Activated CD4-positive, alpha-beta T cell treated with anti-CD3 and anti-CD28 coated beads for 4 hours (primary cell): ENCODE measurements at places on chromosomes 6 and 20.

GRCh38 chr6:16441262-16441661, 202.9 kb downstream of the GMPR start:
- no peak for DNase-seq

GRCh38 chr20:8602389-8603116, 466.3 kb upstream of the PLCB4 start:
- DNase-seq: no peak

DNA sequence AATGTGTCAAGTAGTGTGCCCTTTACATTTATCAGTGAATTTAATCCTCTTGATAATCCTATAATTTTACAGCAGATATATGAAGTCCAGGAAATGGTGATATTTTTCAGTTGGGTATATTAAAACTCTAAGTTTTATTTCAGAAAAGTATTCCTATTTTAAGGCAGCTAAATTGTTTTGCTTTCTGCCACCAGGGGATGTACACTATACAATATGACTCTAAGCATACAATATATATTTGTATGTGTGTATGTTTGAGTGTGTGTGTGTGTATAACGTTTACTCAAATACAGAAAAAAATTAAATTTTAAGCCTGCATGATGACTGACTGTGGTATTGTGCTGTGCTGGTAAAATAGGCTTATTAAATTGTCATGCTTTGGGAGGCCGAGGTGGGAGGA, 102.0 kb upstream of the RUNX2 start:
- no peak for DNase-seq

- DNase-seq: no peak
Observed at GRCh38 chr20:47139934-47140535, 216.5 kb downstream of the ZMYND8 start.

DNA sequence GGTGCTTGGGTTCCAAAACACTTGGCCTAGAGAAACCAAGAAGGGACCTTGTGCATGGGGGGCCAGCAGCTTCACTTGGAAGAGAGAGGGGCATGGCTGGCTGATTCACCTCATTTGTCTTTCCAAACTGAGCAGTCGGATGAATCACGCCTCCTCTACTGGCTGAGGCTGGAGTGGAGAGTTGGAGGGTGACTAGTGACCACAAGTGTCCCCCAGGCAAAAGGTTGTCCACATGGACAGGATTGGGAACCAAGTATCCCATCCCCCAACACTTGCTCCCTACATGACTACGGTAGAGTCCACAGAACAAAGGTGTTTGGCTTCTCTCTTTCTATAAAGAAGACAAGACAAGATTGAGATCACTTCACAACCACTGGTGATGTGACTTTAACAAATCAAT, 875.6 kb downstream of the QKI start:
- DNase-seq: no peak

DNA sequence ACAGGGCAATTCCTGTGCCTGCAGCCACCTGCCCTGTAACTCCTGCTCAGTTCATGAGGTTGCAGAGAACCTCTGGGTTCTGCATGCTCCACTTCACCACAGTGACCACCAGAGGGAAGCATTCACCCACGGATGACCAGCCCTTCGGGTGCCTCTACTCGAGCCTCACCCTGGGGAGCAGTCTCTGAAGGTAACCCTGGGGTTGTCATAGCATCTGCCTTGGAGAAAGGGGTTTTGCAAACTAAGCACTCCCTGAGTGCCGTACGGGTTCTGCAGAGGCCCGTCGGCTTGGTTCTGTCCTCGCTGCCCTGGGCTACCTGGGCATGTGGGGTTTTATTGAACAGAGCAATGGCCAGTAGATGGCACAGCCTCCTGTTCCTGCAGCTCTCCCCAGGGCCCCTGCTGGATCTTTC, 10.2 kb upstream of the CST5 start:
- peak; percentile 46 for DNase-seq

GRCh38 chr6:152952045-152952444, 30.8 kb downstream of the FBXO5 start:
- DNase-seq: no peak

- DNase-seq: no peak
Observed at GRCh38 chr6:93749930-93750329, 330.6 kb upstream of the EPHA7 start.

DNA sequence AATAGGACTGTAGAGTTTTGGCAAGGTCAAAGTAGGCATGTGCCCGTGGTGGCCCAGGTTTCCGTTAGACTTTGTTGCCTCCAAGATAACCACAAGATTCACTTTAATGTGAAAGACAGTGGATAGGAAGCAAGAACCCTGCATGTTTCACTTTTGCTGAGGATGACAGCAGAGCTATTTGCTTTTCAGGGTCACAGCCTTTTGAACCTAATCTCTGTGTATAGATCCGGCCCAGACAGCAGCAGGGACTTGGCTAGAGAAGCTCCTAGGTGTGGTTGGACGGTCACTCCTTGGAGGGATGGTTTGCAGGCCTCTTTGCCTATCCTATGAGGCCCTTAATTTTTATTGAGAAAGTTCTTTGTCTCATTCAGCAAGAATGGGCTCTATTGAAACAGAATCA, 538.8 kb downstream of the HACE1 start:
- no peak for DNase-seq

GRCh38 chr6:64777941-64778785, 928.9 kb downstream of the EYS start:
- no peak for DNase-seq

DNA sequence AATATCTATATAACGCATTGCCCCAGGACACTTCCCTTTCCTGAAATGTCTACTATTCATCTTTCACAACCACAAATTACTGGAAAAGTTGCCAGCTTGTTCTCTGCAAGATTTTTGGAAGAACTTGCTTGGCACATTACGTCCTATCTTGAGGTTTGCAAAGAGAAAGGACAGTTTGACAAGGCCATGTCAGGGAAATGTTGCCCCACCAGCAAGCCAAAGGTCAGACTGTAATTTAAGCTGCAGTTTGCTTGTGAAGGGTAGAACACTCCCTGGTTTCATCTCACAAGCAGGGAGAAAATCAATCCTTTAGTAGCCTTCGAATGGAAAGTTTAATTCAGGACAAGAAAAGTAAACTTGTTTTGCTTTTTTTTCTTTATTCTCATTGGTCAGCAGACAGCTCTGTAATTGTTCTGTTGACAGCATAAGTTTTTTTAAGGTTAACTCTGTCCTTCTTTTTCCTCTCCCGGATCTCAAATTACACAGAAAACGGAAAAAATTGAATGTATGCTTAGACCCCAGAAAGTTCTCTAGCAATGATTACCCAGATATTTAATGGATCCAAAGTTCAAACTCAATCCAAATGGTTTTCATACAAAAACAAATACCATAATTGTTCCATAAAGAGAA, 541.8 kb upstream of the NRSN1 start:
- no peak for DNase-seq

GRCh38 chr20:19993958-19994669, 23.0 kb upstream of the NAA20 start:
- DNase-seq: no peak

DNA sequence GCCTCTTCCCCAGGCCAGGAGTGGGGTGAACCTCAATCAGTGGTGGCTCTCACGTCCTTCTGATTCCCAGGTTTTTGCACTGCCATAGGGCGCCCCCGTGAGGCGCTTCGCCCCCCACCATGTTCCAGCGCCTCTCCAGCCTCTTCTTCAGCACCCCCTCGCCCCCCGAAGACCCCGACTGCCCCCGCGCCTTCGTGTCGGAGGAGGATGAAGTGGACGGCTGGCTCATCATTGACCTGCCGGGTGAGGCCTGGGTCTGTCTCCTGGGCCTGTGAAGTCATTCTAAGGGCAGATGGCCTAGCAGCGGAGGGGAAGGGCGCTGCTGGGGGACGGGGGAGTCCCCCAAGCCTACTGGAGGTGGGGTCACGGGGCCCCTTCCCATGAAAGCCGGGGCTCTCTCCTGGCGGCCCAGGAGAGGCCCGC, 4.5 kb downstream of the TP53INP2 start:
- DNase-seq: peak; percentile 44

GRCh38 chr6:63322981-63323380, 3.2 kb upstream of the LGSN start:
- DNase-seq: no peak

DNA sequence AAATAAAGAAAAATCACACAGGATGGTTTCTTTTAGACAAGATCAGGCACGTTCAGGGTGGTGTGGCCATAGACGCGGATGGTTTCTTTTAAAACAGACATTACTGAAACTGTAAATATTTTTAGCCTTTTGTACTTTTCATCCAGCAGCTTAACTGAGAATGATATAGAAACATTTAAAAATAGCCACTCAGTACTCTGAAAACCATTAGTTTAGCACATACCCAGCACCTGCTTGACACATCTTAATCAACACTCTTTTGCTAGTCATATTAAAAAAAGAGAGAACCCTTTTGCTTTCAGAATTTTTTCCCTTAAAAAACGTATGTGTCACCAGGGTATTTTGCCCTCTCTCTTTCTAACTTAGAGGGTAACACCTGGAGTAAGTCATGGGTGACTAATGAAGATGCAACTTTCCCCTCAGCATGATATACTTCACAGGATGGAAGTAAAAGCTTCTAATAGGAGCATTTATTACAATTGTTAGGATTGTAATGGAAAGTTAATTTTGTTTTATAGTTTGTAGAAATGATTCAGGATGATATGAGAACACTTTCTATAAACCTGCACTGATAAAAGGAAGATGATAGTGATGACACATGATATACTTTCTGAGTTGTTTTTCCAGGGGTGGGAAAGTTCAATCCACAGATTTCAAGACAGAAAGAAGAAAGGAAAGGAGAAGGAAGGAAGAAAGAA, 45.2 kb downstream of the BACH2 start:
- DNase-seq: no peak

- no peak for DNase-seq
Observed at GRCh38 chr6:158638324-158638854, 6.2 kb downstream of the DYNLT1 start.

- DNase-seq: no peak
Observed at GRCh38 chr6:158568549-158568948, 8.7 kb downstream of the TMEM181 start.

GRCh38 chr20:54292185-54292584, 84.3 kb downstream of the PFDN4 start:
- DNase-seq: no peak

DNA sequence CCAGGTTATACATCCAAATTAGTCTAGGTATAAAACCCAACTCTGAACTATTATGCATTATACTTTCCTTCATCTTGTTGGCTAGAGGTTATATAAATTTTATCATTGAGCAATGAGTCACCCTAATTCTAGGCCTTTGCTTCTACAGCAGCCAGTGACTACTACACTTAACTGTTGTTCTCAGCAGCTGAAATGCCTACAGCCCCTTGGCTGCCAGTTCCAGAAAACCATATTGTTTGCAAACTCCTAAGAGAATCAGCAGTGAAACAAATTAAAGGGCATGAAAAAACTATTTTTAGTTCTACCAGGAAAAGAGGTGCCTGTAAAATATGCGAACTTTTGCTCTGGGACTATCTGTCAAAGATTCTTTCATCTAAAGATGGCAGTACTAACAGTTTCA, 292.8 kb downstream of the FRK start:
- DNase-seq: no peak

GRCh38 chr20:17456279-17456678, 74.9 kb downstream of the BFSP1 start:
- DNase-seq: no peak

DNA sequence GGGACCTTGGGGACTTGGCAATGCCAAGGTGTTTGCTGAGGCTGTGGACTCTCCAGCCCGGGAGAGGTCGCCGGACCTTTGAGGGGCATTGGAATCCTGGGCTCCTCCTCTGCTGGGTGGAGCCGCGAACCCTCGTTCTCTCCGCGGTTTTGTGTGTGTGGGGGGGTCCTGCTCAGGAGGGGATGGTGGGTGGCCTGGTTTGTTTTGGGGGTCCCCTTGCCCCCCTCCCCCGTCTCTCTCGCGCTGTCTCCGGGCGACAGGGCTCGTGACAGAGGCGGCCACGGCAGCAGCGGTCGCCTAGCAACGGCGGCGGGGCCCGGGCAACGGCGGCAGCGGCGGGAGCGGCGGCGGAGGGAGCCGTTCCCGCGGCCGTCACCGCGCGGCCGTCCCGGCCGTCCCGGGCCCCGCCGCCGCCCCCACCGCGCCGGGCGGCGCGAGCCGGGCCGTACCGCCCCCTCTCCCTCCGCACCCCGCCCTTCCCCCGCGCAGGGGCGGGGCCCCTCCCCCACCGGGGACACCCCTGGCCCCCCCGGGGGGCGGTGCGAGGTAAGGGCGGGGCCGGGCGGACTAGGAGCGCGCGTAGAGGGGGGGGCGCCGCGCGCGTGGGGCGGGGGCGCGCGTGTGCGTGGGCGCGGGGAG, 7.8 kb downstream of the SYNGAP1 start:
- peak; percentile 74 for DNase-seq

- DNase-seq: no peak
Observed at GRCh38 chr6:4568138-4568537, 208.1 kb upstream of the CDYL start.

GRCh38 chr6:114344246-114344970, 1.6 kb upstream of the HS3ST5 start:
- no peak for DNase-seq

- DNase-seq: no peak
Observed at GRCh38 chr6:80366714-80367113, 260.2 kb downstream of the BCKDHB start.

DNA sequence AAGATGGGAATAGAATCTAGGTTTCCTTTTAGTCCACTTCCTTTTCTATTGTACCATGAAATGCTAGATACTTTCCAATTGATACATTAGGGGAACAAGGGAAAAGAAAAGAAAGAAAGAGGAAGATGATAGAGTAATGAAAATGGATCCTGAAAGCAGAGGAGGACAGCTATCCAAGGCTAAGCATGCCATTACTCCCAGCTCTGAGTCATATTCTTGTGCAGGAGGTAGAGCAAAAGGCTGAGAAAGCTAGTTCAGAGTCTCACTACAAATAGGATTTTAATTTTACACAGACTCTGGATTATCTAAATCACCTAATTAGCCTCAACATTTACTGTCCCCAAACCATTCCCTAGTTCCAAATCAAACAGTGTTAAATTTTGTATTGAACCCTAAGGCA, 23.6 kb downstream of the RWDD2A start:
- no peak for DNase-seq

- DNase-seq: no peak
Observed at GRCh38 chr20:37228656-37229055, 33.0 kb downstream of the GHRH start.

DNA sequence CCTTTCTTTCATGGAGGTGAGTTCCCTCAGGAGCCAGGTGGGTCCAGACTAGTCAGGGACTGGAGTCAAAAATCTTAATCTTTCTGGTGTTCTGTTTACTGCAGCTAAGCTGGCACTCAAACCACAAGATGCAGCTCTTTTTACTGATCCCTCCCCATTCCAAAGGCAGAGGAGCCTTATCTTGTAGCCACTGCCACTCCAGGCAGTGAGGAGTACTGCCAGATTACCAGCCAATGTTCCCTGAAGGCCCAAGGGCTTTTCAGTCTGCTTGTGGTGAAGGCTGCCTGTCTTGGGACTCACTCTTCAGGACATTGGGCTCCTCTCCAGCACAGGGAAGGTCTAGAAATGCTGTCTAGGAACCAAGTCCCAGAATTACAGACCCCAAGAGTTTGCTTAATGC, 490.4 kb upstream of the ADGRB3 start:
- no peak for DNase-seq

DNA sequence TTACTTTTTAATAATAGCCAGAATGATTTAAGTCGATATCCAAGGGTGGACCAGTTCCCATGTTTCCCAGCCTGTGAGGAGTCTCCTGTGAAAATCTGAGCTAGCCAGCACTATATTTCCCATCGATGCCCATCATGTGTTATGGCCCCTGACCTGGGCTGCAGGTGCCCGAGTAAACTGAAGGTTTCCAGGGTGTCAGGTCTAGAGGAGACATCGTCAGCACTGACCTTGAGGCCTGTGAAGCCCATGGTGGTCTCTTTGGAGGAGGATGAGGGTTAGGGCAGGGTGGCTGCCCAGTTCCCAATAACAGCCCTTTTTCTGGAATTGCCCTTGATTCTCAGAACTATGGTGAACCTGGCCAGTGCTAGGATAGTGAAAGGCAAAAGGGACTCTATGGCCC, 63.0 kb upstream of the TOP1 start:
- DNase-seq: no peak
